ENCODE measurements at places on chromosomes 5 and 9. TPM values are rescaled to one million over a fixed set of nuclear protein-coding genes. Genes with fewer than 3 reads are reported as not detected.

DNA sequence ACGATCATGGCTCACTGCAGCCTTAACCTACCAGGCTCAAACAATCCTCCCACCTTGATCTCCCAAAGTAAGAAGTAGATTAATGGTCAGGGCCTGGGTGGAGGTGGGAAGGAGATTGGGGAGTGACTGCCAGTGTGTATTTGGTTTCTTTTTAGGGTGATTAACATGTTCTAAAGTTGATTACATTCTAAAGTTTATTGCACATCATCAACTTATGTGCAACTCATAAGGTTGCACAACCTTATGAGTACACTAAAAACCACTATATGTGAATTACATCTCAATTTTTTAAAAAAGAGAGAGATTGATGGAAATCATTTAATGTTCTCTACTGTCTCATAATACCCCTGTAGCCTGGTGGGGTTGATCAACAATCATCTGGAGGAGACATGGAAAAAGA, 218.1 kb downstream of the AOPEP start:
- no peak for DNase-seq

DNA sequence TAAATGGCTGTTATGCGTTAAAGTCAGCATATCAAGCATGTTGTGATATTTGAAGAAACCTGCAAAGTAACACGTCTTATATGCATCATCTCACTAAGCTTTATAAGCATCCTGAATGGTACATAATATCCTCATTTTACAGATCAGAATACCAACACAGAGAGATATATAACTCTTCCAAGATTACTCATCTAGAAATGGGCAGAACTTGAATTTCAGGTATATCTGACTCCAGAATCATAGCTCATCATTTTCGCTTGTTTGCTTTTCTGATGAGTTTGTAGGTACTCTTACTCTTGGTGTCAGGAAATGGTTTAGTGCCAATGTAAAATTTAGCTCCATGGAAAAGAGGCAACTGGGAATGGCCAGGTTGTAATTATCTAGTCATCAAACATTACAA, 232.3 kb upstream of the ANKH start:
- DNase-seq: no peak

GRCh38 chr9:128344931-128345605, 4.7 kb downstream of the SLC27A4 start:
- DNase-seq: no peak

DNA sequence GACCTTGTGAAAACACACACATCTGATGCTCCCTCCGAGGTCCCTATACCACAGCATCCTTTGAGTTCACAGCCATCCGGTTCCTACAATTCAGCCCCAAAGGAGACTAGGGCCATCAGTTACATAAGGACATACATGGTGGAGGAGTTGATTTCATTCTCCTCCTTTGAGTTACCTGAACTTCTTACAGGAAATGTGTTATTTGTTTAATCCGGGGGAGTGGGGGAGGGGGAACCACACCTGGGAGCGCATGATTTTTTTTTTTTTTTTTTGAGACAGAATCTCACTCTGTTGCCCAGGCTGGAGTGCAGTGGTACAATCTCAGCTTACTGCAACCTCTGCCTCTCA, 30.7 kb downstream of the SEMA4D start:
- DNase-seq: no peak

DNA sequence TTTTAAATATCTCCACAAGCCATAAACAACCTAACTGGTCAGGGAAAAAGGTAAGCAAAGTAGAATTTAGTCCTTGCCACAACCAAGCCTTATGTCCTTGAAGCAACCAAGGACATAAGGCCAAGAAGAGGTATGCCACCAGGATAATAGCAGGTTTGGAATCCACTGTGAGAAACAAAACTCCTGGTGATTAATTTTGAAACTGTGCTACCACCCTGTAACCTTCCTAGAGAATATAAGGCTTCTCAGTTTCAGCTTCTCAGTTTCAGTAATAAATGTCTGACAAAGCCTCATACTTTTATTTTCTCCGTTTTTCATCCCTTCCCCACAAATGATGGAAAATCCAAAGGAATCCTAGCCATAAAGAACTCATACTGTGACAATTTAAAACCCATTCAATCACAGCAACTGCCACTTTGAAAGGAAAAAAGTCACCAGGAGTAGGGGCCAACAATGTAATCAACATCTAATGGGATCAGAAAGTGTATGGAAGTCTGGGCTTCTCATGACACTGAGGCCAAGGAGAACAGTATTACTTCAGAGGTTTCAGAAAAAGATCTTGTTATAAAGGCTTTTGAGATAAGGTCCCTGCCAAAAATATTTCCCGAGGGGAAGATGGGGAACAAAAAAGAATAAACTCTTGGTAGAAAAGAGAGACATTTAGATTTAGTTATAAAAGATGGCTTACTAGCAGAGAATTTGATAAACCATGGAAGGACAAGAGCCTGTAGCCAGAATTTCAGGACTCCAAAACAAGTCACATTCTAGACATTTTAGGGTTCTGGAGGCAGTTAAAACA, 189.2 kb downstream of the TSSK1B start:
- DNase-seq: no peak

DNA sequence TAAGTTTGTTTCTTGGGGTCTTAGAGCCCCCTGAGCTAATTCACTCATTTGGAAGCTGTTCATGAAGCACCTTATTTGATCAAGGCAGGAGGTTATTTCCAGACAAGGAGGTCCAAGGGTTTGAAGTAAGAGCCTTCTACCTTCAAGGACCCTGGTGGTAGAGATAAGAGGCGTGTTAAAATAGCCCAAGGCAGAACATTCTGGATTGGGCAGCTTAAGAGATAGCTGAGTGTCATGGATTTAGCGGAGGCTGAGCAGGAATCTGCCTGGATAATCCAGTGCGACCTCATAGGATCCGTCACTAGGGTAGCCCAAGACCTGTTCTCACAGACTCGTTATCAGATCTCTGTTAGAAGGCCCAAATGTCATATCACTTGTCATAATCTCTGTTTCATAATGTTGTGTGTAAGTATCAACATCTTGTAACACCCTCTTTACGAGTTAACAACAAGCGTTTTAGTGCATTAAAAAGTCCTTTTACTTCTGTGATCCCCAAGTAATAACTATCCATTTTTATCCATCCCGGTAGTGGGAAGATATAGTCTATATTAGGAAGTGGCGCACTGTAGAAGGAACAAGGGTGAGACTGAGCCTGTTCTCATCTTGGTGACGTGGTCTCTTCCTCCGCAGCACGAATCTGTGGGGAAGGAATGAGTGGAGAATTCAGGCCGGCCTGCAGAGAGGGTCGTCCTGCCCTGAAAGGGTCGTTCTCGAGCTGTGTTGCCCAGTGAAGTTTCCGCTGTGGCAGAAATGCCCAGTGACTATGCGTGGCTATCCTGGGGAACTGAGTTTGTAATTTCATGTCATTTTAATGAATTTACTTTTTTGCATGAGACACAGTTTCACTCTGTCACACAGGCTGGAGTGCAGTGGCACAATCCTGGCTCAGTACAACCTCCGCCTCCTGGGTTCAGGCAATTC, 28.8 kb downstream of the SLC25A25 start:
- no peak for DNase-seq

DNA sequence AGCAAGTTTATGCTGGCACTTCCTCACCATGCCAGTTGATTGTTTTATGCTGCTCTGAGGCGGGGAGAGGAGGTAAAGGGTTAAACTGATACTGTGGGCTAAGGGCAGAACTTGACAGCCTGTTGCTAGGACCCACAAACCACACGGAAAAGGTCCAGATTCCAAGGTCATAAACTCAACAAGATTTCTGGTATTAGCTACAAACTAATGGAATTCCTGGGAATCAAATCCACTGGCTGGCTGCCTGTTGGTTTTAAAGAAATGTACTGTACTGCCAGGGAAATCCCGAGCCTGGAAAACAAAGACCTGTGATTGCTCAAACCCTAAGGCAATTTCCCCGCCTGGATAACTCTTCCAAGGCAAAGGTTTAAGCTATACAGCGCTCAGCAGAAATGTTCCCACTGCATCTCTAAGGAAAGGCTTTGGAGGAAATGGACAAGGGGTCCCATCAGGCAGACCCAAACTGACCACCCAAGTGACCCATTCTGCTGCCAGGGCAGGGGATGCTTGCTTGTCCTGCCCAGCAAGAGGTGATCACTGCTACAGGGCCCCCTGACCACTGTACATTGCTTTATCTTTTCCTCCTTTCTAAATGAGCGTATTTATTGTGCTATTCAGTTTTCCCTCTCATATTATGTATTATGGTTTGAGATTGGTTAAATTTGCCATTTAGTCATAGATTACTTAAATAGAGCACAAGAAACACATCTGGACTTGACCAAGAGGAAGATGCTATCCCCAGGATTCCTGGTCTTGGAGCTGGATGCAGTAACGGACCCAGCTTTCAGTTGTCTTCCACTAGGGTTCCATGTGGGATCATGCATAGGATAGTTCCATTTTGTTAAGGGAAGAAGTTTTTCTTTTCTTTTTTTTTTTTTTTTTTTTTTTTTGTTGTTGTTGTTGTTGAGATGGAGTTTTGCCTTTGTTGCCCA, 124.3 kb downstream of the SUSD1 start:
- peak; percentile 97 for DNase-seq

- DNase-seq: peak; percentile 75
These were observed 103.9 kb downstream of the LHFPL2 start for GRCh38 chr5:78544561-78545201.

DNA sequence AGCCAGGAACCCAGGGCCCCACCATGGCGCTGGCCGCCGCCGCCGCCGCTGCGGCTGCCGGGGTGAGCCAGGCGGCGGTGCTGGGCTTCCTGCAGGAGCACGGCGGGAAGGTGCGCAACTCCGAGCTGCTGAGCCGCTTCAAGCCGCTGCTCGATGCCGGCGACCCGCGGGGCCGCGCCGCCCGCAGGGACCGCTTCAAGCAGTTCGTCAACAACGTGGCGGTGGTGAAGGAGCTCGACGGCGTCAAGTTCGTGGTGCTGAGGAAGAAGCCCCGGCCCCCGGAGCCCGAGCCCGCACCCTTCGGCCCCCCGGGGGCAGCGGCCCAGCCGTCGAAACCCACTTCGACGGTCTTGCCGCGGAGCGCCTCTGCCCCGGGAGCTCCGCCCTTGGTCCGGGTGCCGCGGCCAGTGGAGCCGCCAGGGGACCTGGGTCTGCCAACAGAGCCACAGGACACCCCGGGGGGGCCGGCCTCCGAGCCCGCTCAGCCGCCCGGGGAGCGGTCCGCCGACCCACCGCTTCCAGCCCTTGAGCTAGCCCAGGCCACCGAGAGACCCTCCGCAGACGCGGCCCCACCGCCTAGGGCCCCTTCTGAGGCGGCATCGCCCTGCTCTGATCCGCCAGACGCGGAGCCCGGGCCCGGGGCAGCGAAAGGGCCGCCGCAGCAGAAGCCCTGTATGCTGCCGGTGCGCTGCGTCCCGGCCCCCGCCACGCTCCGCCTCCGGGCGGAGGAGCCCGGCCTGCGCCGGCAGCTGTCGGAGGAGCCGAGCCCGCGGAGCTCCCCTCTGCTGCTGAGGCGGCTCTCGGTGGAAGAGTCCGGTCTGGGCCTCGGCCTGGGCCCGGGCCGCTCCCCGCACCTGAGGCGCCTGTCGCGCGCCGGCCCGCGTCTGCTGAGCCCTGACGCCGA, 749 bp downstream of the SOWAHA start:
- no peak for DNase-seq

DNA sequence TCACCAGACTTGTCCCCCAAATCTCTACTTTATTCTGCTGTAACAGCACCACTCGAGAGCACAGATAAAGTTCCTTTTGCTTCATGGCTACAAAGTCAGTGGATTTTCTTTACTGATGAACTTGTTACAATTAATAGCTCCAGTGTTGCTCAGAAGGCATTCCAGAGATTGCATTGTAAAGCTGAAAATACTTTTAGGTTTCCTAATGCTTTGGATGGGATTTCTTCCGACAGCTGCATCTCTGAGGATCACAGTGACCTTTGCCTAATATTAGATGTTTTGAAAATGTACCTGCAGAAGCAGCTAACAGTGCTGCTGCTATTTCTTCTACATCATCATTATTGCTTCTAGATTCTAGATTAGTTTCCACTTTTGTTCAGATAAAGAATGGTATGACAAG, 58.8 kb upstream of the TMEM171 start:
- DNase-seq: no peak

- DNase-seq: no peak
These were observed 77.1 kb downstream of the STRBP start for GRCh38 chr9:123191260-123191659.

GRCh38 chr9:25010027-25010662, 464.4 kb upstream of the IZUMO3 start:
- DNase-seq: no peak

DNA sequence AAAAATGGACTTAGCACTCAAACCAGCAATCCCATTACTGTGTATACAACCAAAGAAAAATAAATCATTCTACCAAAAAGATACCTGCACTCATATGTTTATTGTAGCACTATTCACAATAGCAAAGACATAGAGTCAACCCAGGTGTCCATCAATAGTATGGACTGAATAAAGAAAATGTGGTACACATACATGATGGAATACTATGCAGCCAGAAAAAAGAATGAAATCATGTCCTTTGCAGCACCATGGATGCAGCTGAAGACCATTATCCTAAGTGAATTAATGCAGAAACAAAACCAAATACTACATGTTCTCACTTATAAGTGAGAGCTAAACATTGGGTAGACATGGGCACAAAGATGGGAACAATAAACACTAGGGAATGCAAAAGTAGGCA, 236.8 kb upstream of the POU5F2 start:
- no peak for DNase-seq

DNA sequence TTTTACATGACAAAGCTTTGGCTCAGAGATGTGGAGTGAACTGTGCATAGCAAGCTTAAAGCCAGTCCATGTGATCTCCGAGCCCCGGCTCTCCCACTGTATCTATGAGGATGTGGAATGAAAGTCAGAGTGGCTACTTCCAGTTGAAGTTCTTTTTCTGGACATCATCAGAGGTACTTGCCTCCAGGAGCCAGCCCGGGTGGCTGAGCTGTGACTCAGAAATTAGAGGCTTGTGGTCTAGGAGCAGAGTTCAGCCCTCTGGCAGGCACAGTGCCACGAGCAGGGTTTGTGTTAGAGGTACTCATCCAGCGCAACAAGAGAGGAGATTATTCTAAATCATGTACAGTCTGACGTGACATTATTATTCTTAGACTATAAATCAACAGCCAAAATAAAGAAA, 322.5 kb downstream of the CDK5RAP2 start:
- no peak for DNase-seq

The PCDHB15 gene
- 1.0 TPM for total RNA-seq

The CDH10 gene
- 0.53 TPM for total RNA-seq

The OLFML2A gene
- total RNA-seq: 18.0 TPM

The HAPLN1 gene
- total RNA-seq: 35.6 TPM

The SLC6A7 gene
- not detected for total RNA-seq

Measured in A172 (cell line).